ENCODE measurements at places on chromosomes 5 and 9. TPM values are rescaled to one million over a fixed set of nuclear protein-coding genes. Genes with fewer than 3 reads are reported as not detected.

The RXRA gene
- total RNA-seq = 55.2 TPM

The SPINK7 gene
- not detected for total RNA-seq

The GALT gene
- total RNA-seq = 67.9 TPM

DNA sequence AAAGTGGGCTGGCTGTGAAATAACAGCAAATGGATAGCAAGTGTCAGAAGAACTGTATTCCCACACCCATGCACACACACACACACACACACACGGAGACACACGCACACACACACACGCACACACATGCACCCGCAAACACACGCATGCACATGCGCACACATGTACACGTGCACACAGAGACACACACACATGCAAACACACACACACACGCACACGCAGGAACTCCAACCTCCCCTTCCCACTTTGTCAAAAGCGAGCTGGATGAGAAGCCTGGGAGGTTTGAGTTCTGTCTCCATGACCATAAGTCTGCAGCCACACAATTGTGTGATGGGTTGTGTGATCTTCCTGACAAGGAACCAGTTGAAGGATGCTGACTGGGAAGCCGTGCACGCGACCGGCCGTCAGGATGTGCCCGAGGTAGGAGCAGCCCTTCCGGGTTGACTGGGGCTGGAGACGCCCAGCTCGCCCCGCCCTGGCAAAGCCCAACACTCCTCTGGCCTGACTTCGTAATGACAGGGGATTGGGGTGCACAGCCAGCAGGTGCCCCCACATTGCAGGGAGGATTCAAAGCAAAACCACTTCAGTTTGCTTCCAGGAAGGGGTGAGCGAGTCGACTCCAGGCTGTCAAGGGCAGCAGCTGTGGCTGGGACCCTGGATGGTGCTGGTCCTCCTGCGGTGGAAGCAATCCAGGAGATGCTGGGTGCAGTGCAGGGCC lies 29.3 kb upstream of the NKD2 start:
- DNase-seq = peak; percentile 43

DNA sequence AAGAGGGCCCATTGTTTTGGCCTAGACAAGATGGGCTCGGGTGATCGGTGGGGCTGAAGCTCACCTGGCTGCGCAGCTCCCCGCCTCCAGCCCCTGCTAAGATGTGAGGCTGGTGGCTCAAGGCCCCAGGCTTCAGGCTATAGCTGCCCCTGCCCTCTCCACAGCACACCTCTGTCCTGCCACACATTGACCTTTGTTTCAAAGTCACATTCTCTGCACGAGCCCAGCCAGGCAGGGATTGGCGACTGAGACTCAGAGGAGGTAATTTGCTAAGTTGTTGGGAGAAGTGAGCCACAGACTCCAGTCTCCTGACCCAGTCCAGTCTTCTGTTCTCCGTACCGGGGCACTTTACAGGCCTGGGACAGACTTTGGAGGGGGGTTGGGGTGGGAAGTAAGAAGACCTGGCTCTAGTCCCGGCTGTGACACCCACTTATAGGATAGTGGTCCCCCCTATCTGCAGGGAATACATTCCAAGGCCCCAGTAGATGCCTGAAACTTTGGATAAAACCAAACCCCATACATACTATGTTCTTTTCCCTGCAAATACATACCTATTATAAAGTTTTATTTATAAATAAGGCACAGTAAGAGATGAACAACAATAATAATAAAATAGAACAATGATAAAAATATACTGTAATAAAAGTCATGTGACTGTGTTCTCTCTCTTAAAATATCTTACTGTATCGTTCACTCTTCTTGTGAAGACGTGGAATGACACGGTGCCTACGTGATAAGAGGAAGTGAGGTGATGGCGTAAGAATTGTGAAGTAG lies 13.3 kb downstream of the PDGFRB start:
- no peak for DNase-seq

DNA sequence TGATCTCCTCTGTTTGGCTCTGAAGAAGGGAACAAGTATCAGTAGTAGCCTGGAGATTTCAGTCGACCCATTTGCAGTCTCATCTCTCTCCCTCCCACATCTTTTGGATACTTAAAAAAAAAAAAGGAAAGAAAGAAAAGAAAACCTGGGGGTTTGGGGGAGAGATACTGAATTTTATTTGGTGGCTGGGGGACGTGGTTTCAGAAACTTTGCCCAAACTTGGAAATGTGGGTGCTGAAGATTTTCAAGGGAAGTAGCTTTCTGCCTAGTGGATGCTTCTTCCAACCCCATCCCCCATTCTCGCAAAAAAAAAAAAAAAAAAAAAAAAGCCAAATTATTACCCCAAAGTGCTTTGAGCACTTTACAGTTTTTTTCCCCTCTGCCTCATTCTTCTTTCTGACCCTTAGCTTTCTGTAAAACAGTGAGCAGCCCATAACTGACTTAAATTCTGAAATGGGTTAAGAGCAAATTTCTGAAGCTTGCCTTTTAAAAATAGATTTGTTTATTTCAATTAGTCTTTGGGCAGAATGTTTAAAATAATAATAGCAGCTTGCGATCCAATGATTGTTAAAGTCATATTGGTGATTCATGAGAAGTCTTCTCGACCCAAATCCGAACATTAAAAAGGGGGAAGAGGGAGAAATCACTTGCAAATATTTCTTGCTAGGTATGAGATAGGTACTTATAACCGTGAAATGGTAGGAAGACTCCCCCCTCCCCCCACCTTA lies 894 bp downstream of the FST start:
- no peak for DNase-seq
